ENCODE measurements at places on chromosomes 6 and 20. TPM values are rescaled to one million over a fixed set of nuclear protein-coding genes. Genes with fewer than 3 reads are reported as not detected.

DNA sequence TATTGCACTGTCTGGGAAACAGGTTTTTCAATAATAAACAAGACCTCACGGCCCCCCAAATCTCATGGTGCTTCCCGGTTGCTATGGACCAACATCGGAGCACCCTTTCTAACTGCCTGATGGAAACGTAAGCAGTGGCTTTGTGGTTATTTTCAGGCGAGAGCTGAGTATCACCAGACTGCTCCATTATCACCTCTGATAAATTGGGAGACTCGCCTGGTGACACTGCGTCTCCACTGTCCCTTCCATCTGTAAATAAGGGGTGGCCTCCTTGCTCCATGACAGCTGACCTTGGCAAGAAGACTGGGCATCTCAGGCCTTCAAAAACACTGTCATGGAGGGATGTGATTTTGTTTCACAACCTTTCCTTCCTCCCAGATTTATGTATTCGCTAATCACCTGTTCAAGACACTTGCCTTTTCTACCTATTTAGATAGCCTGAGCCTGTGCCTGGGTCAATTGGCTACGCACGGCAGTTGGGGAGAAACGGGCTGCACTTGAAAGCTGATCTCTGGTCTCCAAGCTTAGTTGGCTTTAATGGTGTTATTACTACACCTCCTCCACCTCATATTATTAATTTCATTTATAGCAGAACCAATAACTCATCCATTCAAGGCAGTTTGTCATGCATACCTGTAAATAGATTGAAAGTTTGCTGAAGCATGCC lies 17.7 kb upstream of the CDH4 start:
- H3K36me3 ChIP-seq: peaks cover 5% of the 10 kb centered on the region
- no peaks in the 10 kb centered on the region for H3K4me1 ChIP-seq
- no peak for DNase-seq
- H3K4me3 ChIP-seq: no peak overlapping the region

DNA sequence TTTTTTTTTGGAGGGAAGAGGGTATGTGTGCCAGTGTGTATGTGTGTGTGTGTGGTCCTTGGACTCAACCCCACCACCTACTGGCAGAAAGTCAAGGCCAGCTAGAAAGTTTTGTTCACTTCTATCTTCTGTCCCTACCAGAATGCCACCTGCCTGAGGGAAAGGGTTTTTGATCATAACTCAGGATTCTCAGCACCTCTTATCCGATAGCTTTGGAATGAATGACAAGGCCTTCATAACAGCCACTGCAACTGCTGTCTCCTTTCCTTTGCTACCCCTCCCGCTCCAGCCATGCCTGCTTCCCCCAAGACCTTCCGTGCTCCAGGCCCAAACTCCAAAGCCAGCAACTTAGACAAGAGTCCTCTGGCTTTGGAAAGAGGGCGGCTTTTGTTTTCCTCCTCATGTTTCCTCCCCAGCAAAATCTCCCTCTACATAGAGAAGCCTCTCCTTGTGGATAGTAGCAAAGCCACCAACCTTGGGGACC lies 18.7 kb downstream of the BTN3A1 start:
- peaks cover 4% of the 10 kb centered on the region for H3K4me1 ChIP-seq
- H3K27ac ChIP-seq: no peak overlapping the region
- H3K4me3 ChIP-seq: no peak overlapping the region
- no peaks in the 10 kb centered on the region for H3K27me3 ChIP-seq
- H3K36me3 ChIP-seq: peaks cover 13% of the 10 kb centered on the region
- DNase-seq: peak; percentile 41

GRCh38 chr6:161056451-161056850 lies 64.9 kb downstream of the MAP3K4 start:
- no peak overlapping the region for H3K4me3 ChIP-seq
- H3K4me1 ChIP-seq: peaks cover 6% of the 10 kb centered on the region
- peaks cover 7% of the 10 kb centered on the region for H3K36me3 ChIP-seq

GRCh38 chr6:169450097-169450496 lies 196.5 kb upstream of the THBS2 start:
- no peaks in the 10 kb centered on the region for H3K4me1 ChIP-seq
- no peak overlapping the region for H3K4me3 ChIP-seq
- H3K36me3 ChIP-seq: no peaks in the 10 kb centered on the region
- no peak for DNase-seq

Gene GMPR
- 5.2 TPM for polyA plus RNA-seq

- DNase-seq: no peak
- no peaks in the 10 kb centered on the region for H3K27me3 ChIP-seq
- H3K4me3 ChIP-seq: no peak overlapping the region
- no peaks in the 10 kb centered on the region for H3K4me1 ChIP-seq
- H3K36me3 ChIP-seq: no peaks in the 10 kb centered on the region
- H3K27ac ChIP-seq: no peak overlapping the region
Measured at GRCh38 chr20:14488212-14488611, 150.8 kb upstream of the FLRT3 start.

Gene NRN1
- polyA plus RNA-seq: not detected

Gene ZDHHC14
- polyA plus RNA-seq: 8.0 TPM

- H3K4me1 ChIP-seq: no peaks in the 10 kb centered on the region
- H3K36me3 ChIP-seq: peaks cover 10% of the 10 kb centered on the region
- no peak overlapping the region for H3K27ac ChIP-seq
- no peak overlapping the region for H3K4me3 ChIP-seq
- no peaks in the 10 kb centered on the region for H3K27me3 ChIP-seq
- no peak for DNase-seq
Measured at GRCh38 chr6:26486358-26486757, 13.7 kb upstream of the BTN1A1 start.

All from naive B cell (primary cell).